RKO (cell line): ENCODE measurements at places on chromosomes 3 and 15.

- no peak for DNase-seq
These were observed 109.7 kb downstream of the MFSD1 start for GRCh38 chr3:158911586-158911985.

GRCh38 chr15:92417716-92418115 is 24.0 kb downstream of the ST8SIA2 start:
- no peak for DNase-seq

- DNase-seq = no peak
These were observed 82.2 kb upstream of the SLC6A6 start for GRCh38 chr3:14320219-14320618.

DNA sequence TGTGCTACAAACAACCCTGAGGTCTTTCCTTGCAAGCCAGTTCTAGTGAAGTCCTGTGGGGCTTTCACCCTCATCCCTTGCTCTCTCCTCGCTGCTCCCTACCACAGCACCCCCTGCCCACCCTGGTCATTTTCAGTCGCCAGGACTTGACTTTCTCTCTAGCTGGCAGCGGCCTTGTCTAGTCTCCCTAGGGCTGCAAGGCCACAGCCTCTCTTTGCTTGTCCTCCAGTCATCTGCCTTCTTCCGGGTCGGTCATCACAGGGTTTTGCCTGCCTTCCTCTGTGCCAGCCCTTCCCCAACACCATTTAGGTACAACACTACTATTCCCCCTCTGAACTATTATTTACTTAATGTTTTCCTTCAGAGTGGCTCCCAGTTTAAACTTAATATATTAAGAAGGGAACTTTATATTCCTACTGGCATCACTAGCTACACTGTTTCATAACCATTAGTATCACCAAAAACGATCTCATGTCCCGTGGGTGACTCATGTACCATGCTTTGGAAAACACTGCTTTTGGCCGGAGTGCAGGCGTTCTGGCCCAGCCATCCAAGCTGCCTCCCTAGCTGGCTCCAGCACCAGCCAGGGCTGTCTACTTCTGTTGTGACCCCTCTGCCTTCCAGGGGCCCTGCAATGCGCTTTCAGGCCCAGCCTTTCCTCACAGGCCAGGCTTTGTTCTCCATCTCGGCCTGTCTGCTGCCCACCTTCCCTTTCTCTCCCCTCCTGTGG is 21.4 kb downstream of the FAH start:
- no peak for DNase-seq

DNA sequence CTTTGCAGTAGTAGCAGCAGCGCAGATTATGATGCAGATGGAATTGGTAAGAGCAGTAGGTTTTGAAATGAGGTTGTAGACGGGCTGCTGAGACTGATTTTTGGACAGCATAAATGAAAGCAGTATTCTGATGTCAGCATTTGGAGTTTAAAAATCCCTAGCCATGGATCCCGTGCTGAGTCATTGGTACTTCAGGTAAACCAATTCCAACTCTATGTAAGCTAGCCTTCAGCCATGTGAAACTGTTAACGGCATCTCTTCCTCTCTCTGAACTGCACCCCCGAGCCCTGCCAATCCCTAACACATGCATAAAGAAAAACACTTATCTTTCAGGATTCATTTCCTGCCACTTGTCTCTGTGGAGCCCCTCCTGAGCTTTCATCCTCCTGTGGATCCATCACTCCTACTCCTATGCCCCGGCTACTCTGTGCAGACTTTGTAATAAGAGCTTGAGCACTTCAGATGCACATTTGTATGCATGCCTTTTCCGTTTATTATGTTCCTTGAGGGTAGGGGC is 119.0 kb downstream of the AKAP13 start:
- DNase-seq = no peak

GRCh38 chr3:31142139-31142538 is 247.7 kb upstream of the GADL1 start:
- DNase-seq = no peak

GRCh38 chr3:42680271-42680670 is 5.1 kb upstream of the KLHL40 start:
- DNase-seq = peak; percentile 28

- no peak for DNase-seq
These were observed 1.1 kb upstream of the TLNRD1 start for GRCh38 chr15:80999623-81000036.

DNA sequence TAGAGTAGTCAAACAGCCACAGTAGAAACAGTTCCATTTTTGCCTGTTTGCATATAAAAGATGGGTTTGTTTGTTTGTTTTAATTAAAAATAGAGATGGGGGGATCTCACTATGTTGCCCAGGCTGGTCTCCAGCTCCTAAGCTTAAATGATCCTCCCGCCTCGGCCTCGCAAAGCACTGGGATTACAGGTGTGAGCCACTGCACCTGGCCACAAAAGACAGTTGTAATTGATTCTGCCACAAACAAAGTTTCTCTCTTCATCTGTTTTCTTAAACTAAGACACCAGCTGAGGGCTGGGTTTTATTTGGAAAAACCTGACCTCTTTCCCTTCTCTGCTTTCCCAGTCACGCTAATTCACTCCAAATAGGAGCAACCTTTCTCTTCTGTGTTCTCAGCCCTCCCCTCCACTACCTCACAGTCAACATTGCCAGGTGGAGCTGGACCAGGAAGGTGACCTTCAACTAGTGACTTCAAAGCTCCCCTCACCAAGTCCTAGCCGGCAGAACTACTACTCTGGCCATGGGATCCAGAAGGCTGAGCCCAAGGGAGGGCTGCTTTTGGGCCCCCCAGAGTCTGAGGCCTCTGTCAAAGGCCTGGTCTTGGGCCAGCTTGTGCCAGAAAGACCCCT is 1.5 kb upstream of the IDH2 start:
- no peak for DNase-seq

DNA sequence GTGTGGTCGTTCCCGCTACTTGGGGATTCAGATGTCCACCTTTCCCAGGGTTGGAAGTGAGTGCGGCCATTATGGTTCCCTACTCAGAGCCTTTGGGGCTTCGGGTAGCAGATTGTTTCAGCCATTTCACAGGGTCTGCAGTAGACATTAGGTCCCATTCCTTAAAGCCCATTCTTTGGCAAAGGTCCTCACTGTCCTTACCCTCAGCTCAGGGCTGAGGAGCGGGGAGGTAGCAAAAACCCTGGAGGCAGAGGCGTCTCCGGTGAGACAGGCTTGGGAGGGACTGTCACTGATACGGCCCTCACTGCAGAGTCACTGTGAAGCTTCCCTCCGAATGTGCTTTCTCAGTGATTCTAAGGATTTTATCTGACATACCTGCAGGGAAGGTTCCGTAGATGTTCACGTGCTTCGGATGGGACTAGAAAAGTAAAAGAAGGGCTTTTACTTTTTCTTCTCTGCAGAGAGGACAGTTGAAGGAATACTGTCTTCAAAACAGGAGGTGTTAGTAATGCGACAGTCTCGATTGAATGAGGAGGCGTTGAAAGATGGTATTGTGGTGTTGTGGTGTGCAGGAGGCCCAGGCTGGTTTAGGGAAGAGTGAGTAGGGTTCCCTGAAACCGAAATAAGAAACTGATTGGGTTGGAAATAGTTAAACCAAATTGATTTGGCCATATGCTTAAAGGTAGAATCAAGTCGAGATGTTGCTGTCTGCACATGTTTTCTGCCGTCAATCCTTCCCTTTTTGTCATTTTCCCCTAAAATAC is 630 bp downstream of the ATP6V1A start:
- DNase-seq = peak; percentile 56

GRCh38 chr3:19972054-19972453 is 25.2 kb downstream of the RAB5A start:
- DNase-seq = no peak

- DNase-seq = no peak
These were observed 87.5 kb upstream of the DAZL start for GRCh38 chr3:16692486-16693344.

- DNase-seq = no peak
These were observed 26.4 kb upstream of the HERC1 start for GRCh38 chr15:63860155-63860554.

- DNase-seq = no peak
These were observed 83.0 kb upstream of the PTX3 start for GRCh38 chr3:157353652-157354051.

DNA sequence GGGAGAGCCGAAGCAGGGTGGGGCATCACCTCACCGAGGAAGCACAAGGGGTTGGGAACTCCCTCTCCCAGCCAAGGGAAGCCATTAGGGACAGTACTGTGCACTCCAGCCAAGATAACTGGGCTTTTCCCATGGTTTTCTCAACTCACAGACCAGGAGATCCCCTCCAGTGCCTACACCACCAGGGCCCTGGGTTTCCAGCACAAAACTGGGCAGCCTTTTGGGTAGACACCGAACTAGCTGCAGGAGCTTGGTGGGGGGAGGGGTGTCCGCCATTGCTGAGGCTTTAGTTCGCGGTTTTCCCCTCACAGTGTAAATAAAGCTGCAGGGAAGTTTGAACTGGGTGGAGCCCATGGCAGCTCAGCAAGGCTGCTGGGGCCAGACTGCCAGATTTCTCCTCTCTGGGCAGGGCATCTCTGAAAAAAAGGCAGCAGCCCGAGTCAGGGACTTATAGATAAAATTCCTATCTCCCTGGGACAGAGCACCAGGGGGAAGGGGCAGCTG is 129.6 kb upstream of the LMCD1 start:
- DNase-seq = no peak

GRCh38 chr15:68548364-68548763 is 30.4 kb upstream of the CORO2B start:
- DNase-seq = no peak

GRCh38 chr3:134339331-134339730 is 34.9 kb downstream of the AMOTL2 start:
- no peak for DNase-seq

GRCh38 chr15:39885099-39885777 is 34.8 kb downstream of the GPR176 start:
- no peak for DNase-seq

DNA sequence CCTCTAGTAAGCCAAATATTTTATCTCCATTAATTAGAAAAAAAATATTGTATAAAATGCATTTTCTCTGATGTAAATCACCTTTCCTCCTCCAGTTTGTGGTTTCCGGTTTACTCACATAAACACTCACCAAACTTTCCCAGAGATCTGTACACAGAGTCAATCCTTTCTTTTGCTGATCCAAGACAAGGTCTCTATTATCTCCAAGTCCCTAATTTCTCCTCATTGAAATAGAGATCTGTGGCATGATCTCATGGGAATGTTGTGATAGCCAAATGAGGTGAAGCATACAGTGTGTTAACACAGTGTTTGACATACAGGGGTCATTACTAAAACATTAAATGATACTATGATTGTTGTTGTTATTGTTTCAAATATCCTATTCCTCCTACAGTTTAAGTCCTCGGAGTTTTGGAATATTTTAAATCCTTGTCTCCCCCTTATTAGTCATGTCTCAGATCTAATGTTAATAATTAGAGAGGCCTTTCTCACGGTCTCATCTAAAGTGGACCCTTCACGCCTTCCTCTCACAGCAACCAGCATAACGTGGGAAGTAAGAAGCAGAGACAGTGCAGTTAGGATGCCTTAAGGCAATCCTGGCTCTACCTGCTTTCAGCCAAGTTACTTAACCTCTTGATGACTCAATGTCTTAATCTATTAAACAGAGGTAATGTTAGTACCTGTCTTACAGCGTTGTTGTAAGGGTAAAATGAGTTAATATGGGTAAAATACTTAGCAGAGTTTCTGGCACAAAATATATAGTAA is 333.3 kb downstream of the GRM7 start:
- DNase-seq = no peak

DNA sequence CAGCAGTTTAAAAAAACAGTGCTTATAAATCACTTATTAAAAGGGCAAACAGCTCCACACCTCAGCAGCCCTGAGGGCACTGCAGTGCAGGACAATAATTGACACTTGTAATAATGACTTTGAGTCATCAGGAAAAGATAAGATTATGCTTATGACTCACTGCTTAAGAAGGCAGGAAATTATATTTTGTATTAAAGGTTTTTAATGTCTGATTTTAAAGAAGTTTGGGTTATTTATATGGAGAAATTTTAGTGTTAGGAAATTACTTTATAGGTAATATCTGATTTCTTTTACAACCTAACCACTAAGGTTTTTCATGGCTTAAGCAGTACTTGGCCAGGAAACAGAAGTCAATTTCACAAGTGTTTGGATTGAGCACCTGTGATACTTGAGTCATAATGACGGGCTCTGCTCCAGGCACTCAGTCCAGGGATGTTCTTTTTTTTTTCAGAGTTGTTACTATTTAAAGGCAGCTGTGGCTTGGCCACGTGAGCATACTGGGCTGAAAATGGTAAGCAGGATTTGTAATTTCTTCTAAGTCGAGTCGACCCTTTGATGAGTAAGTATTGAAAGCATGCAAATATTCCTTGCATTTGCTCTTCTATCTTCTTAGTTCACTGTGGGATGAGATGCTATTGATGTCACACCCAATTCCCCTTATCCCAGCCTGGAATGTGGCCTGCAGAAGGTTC is 21.6 kb upstream of the SLC6A20 start:
- DNase-seq = peak; percentile 94

DNA sequence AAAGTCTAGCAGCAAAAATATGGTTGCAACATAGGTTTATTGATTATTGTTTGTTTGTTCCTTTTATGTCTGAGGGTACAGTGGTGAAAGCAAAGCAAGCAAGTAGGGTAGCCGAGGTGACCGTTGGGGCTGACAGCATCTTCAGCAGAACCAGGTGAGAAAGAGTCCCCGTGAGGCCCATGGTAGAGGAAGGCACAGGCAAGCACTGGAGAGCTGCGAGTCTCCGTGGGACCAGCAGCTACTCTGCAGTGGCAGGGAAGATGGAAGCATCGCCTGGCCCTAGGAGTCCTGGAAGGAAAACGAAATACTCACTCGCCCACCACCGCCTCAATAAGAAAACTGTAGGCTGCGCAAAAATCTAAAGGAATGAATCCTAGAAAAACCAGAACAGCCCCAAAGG is 25.3 kb upstream of the GABRA5 start:
- no peak for DNase-seq

DNA sequence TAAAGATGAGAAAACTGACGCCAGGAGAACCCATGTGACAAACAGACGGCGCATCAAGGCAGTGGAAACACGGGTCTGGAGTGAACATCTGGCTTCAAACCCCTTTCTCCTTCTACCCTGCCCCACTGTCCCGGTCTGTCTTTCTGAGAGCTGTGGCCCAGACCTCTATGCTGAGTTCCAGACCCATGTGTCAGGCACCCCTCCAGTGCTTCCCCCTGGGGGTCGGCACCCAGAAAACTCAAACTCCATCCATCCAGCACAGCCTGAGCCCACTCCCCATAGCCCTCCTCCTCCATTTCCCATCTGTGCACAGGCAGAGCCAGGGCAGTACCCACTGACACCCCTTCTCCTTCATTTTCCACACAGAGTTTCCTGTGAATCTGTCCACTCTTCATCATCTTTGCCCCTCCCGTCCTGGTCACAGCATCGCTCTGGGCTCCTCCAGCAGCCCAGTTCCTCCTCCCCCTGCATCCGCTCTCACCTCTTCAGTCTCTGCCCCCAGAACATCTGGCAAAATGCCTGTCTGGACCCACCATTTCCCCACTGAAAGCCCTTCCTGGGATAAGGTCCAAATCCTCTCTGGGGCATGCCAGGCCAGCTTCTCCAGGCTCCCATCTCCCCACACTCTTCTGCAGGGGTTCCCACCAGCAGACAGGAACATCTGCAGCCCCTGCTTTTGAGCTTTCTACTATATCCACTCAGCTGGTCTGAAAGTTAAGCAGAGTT is 2.9 kb downstream of the FAM240A start:
- no peak for DNase-seq
